Astrocyte (in vitro differentiated cells and primary cell): ENCODE measurements at places on chromosomes 7 and 10. TPM values are rescaled to one million over a fixed set of nuclear protein-coding genes. Genes with fewer than 3 reads are reported as not detected.
A peak's percentile ranks its signal among the peaks of the same experiment; 100 is the strongest.

GRCh38 chr10:113441220-113441619 lies 111.6 kb upstream of the HABP2 start:
- H3K36me3 ChIP-seq, result no peaks in the 10 kb centered on the region
- no peak overlapping the region for H3K27ac ChIP-seq
- H3K4me1 ChIP-seq, result no peaks in the 10 kb centered on the region

- H3K4me1 ChIP-seq, result no peaks in the 10 kb centered on the region
- peaks cover 2% of the 10 kb centered on the region for H3K27me3 ChIP-seq
- no peak overlapping the region for H3K27ac ChIP-seq
- DNase-seq, result no peak
- H3K36me3 ChIP-seq, result no peaks in the 10 kb centered on the region
These were observed 55.9 kb downstream of the BAMBI start for GRCh38 chr10:28733245-28733644.

SFRP4 gene
- 0.19 and 0.39 TPM in 2 replicates for total RNA-seq

GRCh38 chr7:142790056-142790455 lies 19.3 kb downstream of the PRSS2 start:
- no peaks in the 10 kb centered on the region for H3K36me3 ChIP-seq
- no peak overlapping the region for H3K27ac ChIP-seq
- H3K27me3 ChIP-seq, result no peaks in the 10 kb centered on the region
- no peak overlapping the region for H3K4me3 ChIP-seq
- no peak for DNase-seq

DNA sequence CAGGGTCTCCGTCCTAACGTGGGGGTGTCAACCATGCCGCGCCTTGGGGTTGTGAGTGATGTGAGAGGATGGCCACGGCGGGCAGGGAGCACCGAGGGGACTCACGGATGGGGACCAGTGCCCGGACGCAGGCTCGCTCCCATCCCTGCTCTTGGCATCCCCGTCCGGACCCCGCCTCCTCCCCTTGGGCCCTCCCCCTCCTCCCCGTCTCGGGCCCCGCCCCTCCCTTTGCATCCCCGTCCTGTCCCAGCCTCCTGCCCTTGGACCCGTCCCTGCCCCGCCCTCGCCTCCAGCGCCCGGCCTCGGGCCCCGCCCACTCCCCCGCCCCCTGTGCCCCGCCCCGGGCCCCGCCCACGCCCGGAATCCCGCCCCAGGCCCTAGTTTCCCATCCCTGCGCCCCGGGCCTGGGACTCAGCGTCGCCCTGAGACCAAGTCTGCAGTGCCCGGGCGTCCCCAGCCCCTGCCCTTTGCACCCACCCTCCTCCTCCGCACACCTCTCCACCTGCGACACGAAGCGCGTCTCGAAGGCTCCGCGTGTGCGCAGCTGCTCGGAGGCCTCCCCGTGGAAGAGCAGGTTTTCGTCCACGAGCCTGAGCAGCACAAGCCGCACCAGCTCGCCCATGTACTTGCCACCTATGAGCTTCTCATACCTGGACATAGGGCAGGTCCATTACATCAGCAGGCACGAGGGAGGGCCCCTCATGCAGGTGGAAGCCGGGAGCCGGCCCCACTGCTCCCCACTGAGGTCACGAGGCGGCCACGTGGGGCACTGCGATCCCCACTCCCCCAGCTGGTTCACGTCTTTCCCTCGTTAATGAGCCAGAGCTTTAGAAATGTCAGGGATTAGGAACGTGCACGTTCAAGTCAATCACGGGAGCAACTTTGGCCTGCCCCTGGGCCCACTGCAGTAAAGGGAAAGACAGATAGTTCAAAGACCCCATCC lies 5.1 kb upstream of the MYL7 start:
- H3K36me3 ChIP-seq, result no peaks in the 10 kb centered on the region
- H3K27me3 ChIP-seq, result peaks cover 5% of the 10 kb centered on the region
- peaks cover 6% of the 10 kb centered on the region for H3K4me1 ChIP-seq
- no peak overlapping the region for H3K27ac ChIP-seq
- DNase-seq, result no peak

GRCh38 chr10:97157578-97158095 lies 28.1 kb downstream of the SLIT1 start:
- H3K27me3 ChIP-seq, result no peaks in the 10 kb centered on the region
- DNase-seq, result no peak
- H3K36me3 ChIP-seq, result no peaks in the 10 kb centered on the region
- H3K27ac ChIP-seq, result no peak overlapping the region
- no peaks in the 10 kb centered on the region for H3K4me1 ChIP-seq

DNA sequence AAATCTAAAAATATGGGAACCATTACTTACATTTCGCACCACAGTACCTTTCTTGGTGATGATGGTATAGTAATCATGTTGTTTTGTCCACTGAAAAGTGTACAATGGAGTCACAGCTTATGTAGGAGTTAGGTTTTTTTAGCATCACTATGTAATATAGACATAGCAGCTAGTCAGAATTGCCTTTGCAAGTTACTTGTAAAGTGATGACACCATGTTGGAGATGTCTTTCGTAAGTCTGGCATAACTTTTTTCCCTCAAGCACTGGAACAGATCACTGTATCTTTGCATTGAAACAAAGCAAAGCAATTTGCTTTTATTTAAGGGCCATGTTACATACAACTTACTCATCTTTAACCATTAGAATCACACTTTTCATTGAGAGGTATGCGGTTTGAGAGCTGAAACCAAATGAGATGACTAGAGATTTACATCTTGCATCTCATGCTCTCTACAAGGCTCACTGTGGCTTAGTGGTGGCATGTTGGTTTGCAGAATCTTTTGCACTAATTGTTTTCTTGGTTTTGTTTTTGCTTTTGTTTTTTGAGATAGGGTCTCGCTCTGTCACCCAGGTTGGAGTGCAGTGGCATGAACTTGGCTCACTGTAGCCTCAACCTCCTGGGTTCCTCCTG lies 18.3 kb downstream of the UBN2 start:
- H3K27ac ChIP-seq, result no peak overlapping the region
- no peak for DNase-seq
- H3K4me3 ChIP-seq, result no peak overlapping the region

BTAF1 gene
- 29.2 and 30.8 TPM in 2 replicates for total RNA-seq

GRCh38 chr7:113267885-113268284 lies 149.5 kb upstream of the SMIM30 start:
- no peak overlapping the region for H3K27ac ChIP-seq
- no peaks in the 10 kb centered on the region for H3K27me3 ChIP-seq
- H3K36me3 ChIP-seq, result no peaks in the 10 kb centered on the region
- no peak overlapping the region for H3K4me3 ChIP-seq

GRCh38 chr7:12821746-12822145 lies 134.3 kb downstream of the ARL4A start:
- H3K4me3 ChIP-seq, result no peak overlapping the region
- H3K4me1 ChIP-seq, result no peaks in the 10 kb centered on the region
- no peak overlapping the region for H3K27ac ChIP-seq
- H3K36me3 ChIP-seq, result no peaks in the 10 kb centered on the region

GRCh38 chr10:121385136-121385535 lies 213.1 kb downstream of the FGFR2 start:
- no peaks in the 10 kb centered on the region for H3K27me3 ChIP-seq
- H3K36me3 ChIP-seq, result no peaks in the 10 kb centered on the region
- no peak for DNase-seq
- no peaks in the 10 kb centered on the region for H3K4me1 ChIP-seq
- H3K27ac ChIP-seq, result no peak overlapping the region
- H3K4me3 ChIP-seq, result no peak overlapping the region

BAZ1B gene
- 61.0 and 62.5 TPM in 2 replicates for total RNA-seq

PRLHR gene
- total RNA-seq, result not detected in 2 replicates

GRCh38 chr7:28180031-28180363 lies 598 bp downstream of the JAZF1 start:
- DNase-seq, result no peak
- no peak overlapping the region for H3K4me3 ChIP-seq
- no peak overlapping the region for H3K27ac ChIP-seq
- no peaks in the 10 kb centered on the region for H3K27me3 ChIP-seq
- no peaks in the 10 kb centered on the region for H3K36me3 ChIP-seq
- H3K4me1 ChIP-seq, result peaks cover 12% of the 10 kb centered on the region

LRRN3 gene
- total RNA-seq, result 1.8 and 2.2 TPM in 2 replicates

- H3K4me1 ChIP-seq, result no peaks in the 10 kb centered on the region
- H3K4me3 ChIP-seq, result no peak overlapping the region
- H3K27me3 ChIP-seq, result no peaks in the 10 kb centered on the region
- DNase-seq, result peak; percentile 39
- no peaks in the 10 kb centered on the region for H3K36me3 ChIP-seq
These were observed 1168.4 kb downstream of the GATA3 start for GRCh38 chr10:9222917-9223316.

GRCh38 chr7:8179486-8179885 lies 82.5 kb downstream of the ICA1 start:
- no peak for DNase-seq
- no peak overlapping the region for H3K27ac ChIP-seq
- H3K4me3 ChIP-seq, result no peak overlapping the region
- H3K4me1 ChIP-seq, result no peaks in the 10 kb centered on the region
- no peaks in the 10 kb centered on the region for H3K36me3 ChIP-seq

DNA sequence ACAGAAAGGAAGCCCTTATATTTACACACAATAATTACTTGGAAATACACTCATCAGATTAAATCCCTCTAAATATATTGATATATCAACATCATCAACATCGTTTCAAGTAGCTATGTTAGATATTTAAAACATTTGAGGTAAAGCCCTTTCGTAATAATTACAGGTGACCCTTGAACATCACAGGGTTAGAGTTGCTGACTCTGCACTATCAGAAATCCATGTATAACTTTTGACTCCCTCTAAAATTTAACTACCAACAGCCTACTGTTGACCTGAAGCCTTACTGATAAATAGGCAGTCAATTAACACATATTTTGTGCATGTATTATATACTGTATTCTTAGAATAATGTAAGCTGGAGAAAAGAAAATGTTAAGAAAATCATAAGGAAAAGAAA lies 34.6 kb upstream of the LRRN3 start:
- no peaks in the 10 kb centered on the region for H3K27me3 ChIP-seq
- H3K4me1 ChIP-seq, result no peaks in the 10 kb centered on the region
- no peak for DNase-seq
- no peaks in the 10 kb centered on the region for H3K36me3 ChIP-seq

DNA sequence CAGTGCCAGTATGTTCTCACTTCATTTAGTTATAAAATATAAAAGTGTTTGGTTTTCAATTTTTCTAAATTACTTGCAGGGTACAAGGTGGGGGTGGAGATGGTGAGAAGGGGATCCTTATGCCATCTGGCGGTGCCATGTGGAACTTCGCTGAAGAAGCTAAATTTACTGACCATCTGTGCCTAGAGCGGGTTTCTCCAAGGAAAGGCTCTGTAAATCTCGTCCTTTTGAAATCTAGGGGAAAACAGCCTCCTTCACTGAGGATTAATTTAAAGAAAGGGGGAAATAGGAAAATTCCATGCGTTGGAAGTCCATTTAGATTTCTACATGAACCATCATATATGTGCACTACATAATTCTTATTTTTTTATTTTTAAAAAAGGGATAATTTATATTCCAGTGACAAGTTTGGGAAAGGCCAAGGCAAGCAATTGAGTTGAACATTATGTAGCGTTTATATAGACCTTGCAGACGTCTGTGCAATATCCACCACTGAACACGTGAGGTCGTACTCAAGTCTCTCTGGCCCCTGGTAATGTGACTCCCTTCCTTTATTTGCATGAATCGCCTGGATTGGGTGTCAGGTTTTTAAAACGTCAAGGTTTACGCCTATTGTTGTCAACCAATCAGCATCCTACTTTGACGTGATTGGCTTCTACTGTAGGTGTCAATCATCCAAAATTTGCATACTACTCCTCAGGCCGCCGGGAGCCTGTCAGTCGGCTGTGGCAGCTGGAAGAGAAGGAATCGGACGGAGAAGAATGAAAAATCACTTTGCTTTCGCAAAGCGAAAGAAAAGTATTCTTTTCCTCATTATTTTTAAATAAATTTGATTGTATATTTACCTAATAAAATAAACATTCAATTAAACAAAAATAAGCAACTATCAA lies 297.1 kb upstream of the NFE2L3 start:
- no peaks in the 10 kb centered on the region for H3K36me3 ChIP-seq
- no peak overlapping the region for H3K27ac ChIP-seq
- DNase-seq, result peak; percentile 84
- H3K4me3 ChIP-seq, result peak overlapping the region; percentile 65
- H3K4me1 ChIP-seq, result peaks cover 13% of the 10 kb centered on the region

- no peak overlapping the region for H3K27ac ChIP-seq
- no peaks in the 10 kb centered on the region for H3K27me3 ChIP-seq
- peaks cover 14% of the 10 kb centered on the region for H3K4me1 ChIP-seq
These were observed 50.6 kb upstream of the IGFBP3 start for GRCh38 chr7:45971661-45972175.

WEE2 gene
- not detected in 2 replicates for total RNA-seq

- no peak overlapping the region for H3K27ac ChIP-seq
- no peaks in the 10 kb centered on the region for H3K36me3 ChIP-seq
- H3K27me3 ChIP-seq, result no peaks in the 10 kb centered on the region
- no peak overlapping the region for H3K4me3 ChIP-seq
- no peak for DNase-seq
These were observed 259.5 kb upstream of the NPY start for GRCh38 chr7:24024276-24025068.

GRCh38 chr7:131222171-131222570 lies 105.5 kb upstream of the MKLN1 start:
- no peaks in the 10 kb centered on the region for H3K36me3 ChIP-seq
- no peaks in the 10 kb centered on the region for H3K27me3 ChIP-seq
- no peak overlapping the region for H3K27ac ChIP-seq
- no peaks in the 10 kb centered on the region for H3K4me1 ChIP-seq
- no peak for DNase-seq

GRCh38 chr10:19966751-19967150 lies 150.5 kb downstream of the PLXDC2 start:
- H3K4me3 ChIP-seq, result no peak overlapping the region
- H3K27me3 ChIP-seq, result no peaks in the 10 kb centered on the region
- DNase-seq, result peak; percentile 18

KCNMA1 gene
- 43.3 and 45.8 TPM in 2 replicates for total RNA-seq

GRCh38 chr10:75399461-75400162 lies 2.0 kb downstream of the ZNF503 start:
- peaks cover 11% of the 10 kb centered on the region for H3K27me3 ChIP-seq
- peaks cover 24% of the 10 kb centered on the region for H3K4me1 ChIP-seq
- peak overlapping the region; percentile 85 for H3K27ac ChIP-seq
- H3K4me3 ChIP-seq, result peak overlapping the region; percentile 89
- H3K36me3 ChIP-seq, result no peaks in the 10 kb centered on the region
- peak; percentile 58 for DNase-seq

DNA sequence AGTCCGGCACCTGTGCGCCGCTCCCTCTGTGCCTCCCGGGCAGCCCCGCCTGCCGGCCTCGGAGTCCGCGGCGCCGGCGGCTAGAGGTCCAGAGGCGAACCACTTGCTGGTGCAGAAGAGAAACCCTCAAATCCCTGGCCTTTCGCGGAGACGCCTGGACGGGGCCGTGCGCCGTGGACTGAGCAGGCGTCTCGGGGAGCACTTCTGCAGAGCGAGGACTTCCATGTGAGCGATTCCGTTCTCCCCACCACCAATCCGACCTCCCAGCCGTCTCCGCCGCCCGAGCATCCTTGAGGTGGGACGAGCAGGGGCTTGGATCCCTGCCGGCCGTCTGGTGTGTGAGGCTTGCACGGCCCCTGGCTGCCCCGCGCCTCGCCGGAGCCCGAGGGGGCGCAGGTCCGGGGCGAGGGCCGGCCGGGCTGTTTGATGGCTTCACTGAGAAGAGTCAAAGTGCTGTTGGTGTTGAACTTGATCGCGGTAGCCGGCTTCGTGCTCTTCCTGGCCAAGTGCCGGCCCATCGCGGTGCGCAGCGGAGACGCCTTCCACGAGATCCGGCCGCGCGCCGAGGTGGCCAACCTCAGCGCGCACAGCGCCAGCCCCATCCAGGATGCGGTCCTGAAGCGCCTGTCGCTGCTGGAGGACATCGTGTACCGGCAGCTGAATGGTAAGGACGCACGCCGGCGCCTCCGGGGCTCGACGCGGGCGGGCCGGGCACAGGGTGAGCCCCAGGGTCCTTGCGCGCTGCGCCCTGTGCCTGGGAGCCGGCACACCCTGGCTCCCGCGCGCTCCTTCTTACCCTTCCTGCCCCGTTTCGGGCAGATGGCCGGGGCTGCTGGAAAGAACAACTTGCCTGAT lies 660 bp downstream of the GALNT17 start:
- no peaks in the 10 kb centered on the region for H3K36me3 ChIP-seq
- H3K4me3 ChIP-seq, result peak overlapping the region; percentile 17
- no peak overlapping the region for H3K27ac ChIP-seq
- peak; percentile 14 for DNase-seq
